ENCODE measurements at places on chromosomes 2 and 18.
A peak's percentile ranks its signal among the peaks of the same experiment; 100 is the strongest.

DNA sequence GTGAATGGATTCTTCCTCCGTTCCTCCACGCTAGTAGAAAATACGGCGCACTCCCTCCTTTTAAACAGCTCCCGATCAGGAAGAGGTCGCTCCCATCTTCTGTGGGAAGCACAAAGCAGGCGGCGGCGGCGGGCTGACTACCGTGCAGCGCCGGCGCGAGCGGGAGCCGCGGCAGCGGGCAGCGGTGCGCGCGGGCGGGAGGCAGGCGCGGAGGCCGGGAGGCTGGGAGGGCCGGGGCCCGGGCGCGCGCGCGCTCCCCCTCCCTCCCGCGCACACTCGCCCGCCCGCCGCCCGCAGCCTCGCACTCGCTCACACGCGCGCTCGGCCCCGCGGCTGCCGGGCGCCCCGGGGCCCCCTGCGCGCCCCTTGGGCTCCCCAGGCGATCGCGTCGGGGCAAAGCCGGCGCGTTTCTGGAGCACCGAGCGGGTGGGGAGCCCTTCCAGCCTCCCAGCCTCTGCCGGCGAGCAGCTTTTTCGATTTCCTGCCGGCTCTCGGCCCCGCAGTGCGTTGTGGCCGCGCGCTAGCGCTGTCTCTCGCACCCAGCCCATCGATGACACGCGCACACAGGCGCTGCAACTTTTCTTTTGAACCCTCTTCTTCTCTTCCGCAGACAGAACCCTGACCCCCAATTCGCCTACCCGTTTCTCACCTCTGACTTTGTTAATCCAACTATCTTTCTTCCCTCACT is at the start of gene SLC8A1:
Gene SLC8A1 (minus strand): TSS at position 173 of the 688 bp plus-strand sequence.
- peak; percentile 46 for DNase-seq

DNA sequence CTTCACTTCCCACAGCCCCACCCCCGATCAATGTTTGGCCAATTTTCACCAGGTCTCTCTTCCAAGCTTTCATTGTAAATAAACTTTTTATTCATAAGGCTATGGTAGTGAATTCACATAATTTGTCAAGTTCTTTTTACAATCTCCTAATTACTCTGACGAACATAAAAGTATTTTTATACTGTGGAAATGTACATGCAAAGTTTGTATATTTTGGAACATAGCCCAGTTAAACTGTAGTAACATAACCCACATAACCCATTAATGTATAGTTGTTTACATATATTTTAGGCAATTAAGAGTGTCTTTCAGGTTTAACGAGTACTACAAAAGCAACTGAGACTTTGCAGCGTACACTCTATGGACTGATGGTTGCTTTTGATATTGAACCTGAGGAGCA is 228.3 kb upstream of the ERBB4 start:
- DNase-seq: no peak

DNA sequence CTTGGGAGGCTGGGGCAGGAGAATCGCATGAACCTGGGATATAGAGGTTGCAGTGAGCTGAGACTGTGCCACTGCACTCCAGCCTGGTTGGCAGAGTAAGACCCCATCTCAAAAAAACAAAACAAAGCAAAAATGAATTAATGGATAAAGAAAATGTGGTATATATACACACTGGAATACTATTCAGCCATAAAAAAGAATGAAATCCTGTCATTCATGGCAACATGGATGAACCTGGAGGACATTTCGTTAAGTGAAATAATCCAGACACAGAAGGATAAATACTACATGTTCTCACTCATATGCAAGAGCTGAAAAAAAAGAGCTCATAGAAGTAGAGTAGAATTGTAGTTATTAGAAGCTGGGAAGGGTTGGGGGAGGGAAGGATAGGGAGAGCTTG is 80.8 kb downstream of the RAB31 start:
- no peak for DNase-seq

GRCh38 chr2:69973335-69973735 is 11.9 kb upstream of the ASPRV1 start:
- no peak for DNase-seq

DNA sequence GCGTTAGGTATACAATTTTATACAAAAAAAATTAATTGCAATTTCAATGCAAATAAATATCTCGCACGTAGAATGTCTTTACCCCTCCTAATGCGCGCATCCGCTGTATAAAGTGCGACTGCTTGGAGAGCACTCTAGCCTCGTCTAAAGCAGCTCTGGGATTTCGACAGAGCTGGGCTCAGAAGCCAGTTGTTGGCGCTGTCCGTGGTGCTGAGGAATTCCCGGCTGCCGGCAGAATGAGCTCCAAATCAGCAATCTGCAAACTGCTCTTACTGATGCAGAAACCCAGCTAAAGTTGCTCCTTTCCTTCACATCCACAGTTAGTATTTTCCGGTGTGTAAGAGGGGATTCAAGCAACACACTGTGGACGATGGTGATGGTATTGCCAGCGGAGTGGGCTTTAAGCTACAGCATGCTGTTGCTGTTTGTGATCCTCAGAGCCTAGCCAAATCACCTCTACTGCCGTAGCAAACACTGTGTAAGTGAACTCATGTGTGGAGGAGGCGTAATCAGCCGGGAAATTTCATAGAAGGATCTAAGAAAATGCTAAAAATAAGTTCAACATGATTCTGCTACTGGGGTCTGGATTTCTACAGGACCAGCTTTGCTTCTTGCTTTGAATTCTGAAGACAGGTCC is at the start of gene VWC2L:
Gene VWC2L (plus strand): TSS at position 137 of the 637 bp plus-strand sequence. CDS start 3,140 bp downstream, outside the sequence.
- DNase-seq: peak; percentile 70

DNA sequence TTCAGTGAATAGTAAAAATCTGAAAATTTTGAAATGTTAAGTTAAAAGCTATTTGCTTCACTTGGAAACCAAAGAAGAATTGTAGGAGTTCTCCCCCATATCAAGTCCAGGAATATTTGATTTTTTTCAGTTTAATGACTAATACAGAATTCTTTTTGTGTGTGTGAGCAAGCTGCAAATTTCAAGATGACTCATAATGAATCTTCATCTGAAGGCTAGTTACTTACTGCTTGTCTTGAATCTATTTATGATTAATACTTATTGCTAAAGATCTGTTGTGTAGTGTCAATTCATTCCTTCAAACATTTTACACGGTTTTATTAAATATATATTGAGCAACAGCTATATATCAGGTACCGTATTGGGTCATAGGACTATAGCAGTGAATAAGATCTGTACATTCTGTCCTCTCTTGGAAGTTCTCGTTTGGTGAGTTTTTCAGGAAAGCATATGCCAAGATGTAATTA is 47.8 kb upstream of the CAVIN2 start:
- DNase-seq: no peak

DNA sequence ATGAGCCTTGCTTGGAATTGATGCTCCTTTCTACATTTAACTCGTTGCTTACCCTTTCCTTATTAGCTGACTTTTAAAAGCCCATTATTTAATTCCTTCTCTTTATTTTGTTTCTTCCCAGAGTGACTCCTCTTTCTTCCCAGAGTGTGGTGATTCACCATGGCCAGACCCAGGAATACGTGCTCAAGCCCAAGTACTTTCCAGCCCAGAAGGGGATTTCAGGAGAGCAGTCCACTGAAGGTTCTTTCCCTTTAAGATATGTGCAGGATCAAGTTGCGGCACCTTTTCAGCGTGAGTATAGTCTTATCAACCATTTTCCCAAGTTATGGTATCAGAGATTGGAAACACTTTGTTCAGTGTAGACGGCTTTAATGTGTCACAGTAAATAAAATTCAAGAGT is 163.7 kb downstream of the LTBP1 start:
- no peak for DNase-seq

- no peak for DNase-seq
Measured at GRCh38 chr2:177433402-177433801, 40.8 kb downstream of the AGPS start.

DNA sequence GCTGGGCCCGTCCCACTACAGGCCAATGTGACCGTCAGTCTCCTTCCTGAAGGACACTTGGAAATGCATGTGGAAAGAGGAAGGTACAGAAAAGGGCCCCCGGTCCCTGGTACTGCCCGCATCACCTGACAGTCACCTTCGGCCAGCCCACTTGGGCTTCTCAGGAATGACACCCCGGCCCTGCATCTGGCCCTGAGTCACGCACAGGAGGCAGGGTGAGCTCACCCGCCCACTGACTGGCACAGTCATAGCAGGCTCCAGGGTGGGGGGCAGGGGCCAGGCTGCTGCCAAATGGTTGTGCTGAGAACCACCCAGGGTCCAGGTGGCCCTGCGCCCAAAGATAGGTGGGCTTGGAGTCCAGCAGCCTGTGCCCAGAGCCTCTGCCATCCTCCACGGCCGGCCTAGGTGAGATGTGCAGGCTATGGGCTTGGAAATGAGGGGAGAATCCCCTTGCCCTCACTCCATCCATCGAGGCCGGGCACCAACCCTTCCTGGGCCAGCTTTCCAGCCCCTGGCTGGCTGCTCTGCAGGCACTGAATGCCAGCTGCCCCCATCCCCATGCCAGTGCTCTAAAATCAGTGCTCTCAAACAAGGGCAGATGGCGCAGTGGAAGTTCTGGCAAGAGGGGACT is 14.1 kb downstream of the EMX1 start:
- no peak for DNase-seq

GRCh38 chr18:62331581-62332356 is 6.7 kb downstream of the TNFRSF11A start:
- DNase-seq: no peak

- no peak for DNase-seq
Measured at GRCh38 chr18:50594012-50594411, 34.1 kb downstream of the MAPK4 start.

GRCh38 chr18:9771261-9771976 is 63.3 kb downstream of the RAB31 start:
- DNase-seq: peak; percentile 77

All from NB4 (cell line).